ENCODE measurements at places on chromosomes 4 and X.

DNA sequence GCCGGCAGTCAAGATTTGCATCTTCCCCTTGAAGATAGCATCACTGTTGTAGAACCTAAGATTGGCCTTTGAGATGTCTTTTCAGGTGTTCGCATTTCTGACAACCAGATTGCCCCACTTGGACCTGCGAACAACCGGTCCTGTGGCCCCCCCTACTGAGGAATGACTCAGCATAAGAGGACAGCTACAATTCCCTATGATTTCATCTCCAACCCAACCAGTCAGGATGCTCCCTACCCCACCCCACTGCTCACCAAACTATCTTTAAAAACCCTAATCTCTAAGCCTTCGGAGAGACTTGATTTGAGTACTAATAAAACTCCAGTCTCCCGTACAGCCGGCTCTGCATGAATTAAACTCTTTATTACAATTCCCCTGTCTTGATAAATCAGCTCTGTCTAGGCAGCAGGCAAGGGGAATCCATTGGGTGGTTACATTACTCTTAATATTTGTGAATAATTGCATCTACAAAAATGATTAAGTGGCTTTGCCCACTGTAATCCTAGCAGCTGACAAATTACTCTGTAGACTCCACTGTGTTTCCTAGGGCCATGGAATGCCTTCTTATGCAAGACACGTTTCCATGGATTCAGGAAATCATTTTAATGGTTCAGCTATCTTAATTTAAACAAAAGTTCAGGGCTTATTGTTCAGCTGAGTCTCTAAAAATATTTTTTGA lies 95.4 kb downstream of the GPR143 start:
- DNase-seq = no peak

- DNase-seq = no peak
Measured at GRCh38 chrX:71514367-71515037, 18.4 kb upstream of the OGT start.

- DNase-seq = peak; percentile 27
Measured at GRCh38 chr4:150079081-150079581, 886 bp downstream of the DCLK2 start.

DNA sequence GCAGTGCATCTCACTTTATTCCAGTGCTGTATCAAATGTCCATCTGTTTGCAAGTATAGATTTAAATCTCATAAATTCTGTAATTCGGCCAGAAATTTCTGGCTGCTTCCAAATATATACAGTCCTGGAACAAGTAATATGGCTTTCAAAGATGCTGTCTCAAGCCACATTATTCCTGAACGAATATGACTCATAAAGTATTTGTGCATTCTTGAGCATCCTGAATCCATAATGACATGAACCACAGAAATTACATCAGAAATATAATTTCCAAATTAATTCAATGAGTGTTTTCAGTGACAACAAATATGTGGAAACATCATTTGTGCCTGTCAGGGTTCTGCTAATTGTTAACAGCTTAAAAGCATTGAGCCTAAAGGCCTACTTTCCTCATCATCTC lies 140.9 kb upstream of the HPGD start:
- no peak for DNase-seq

DNA sequence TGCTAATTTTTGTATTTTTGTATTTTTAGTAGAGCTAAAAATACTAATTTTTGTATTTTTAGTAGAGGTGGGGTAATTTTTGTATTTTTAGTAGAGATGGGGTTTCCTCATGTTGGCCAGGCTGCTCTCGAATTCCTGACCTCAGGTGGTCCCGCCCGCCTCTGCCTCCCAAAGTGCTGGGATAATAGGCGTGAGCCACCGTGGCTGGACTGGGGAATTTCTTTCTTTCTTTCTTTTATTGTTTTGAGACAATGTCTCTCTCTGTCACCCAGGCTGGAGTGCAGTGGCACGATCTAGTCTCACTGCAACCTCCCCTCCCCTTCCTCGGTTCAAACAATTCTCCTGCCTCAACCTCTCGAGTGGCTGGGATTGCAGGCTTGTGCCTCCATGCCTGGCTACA lies 83.0 kb downstream of the FAM193A start:
- DNase-seq = no peak

- no peak for DNase-seq
Measured at GRCh38 chrX:152428120-152428519, 23.0 kb downstream of the GABRA3 start.

- DNase-seq = no peak
Measured at GRCh38 chr4:114082348-114082747, 102.9 kb upstream of the ARSJ start.

GRCh38 chrX:65637335-65637734 lies 30.1 kb upstream of the MSN start:
- no peak for DNase-seq

- DNase-seq = no peak
Measured at GRCh38 chr4:189767941-189768340, 172.7 kb upstream of the FRG1 start.

DNA sequence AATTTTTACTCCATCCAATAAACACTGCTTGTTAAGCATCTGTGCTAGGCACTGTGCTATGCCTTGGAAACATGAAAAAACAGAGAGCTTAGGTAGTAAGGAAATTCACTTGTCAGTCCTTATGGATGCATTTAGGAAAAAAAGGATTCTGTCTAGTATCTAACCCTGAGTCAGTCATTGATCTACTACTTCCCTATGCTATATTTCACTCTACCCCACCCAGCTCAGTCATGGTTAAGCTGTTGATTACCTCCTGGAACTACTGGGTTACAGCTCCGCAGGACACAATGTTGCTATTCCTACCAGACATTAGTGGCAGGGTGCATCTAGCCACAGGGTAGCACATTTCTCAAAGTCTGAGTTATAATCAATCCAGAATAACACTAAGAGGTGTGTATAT lies 2.9 kb upstream of the USP53 start:
- DNase-seq = no peak

DNA sequence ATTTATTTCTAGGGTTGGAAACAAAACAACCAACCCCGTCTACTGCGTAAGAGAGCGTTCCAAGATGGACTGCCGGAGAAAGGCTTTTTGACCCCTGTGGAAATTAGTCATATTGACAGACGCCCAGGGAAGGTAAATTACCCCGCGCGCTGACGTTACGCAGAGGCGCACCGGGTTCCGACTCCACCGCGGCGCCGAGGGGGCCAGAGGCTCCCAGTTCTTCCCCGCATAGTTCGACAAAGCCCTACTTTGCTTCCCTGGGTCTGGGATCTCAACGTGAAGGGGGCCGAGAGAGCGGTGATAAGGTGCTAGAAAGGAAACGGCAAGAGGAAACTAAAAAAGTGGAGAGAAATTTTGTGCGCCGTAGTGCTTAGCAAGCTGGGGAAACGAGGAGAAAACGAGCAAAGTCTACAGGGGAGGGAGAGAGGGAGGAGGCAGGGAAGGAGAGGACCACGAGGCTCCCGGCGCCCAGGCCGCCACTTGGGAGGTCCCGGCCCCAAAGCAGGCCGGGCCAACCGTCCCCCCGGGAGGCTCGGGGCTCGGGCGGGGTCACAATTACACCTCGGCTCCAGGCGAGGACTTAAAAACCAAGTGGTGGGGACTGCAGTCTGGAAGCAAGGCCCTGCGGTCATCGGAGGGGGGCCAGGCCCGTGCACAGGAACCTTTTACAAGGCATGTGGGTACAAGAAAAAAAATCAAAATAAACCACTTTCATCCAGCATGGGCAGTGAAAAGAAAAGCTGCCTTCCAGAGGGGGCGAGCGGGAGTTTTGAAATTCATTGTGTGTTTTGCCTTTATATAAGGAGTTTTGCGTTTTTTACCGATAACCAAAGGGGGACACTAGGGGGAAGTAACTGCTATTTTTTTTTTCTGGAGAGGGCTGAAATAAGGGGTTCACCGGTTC lies 13.2 kb downstream of the HAND2 start:
- no peak for DNase-seq

DNA sequence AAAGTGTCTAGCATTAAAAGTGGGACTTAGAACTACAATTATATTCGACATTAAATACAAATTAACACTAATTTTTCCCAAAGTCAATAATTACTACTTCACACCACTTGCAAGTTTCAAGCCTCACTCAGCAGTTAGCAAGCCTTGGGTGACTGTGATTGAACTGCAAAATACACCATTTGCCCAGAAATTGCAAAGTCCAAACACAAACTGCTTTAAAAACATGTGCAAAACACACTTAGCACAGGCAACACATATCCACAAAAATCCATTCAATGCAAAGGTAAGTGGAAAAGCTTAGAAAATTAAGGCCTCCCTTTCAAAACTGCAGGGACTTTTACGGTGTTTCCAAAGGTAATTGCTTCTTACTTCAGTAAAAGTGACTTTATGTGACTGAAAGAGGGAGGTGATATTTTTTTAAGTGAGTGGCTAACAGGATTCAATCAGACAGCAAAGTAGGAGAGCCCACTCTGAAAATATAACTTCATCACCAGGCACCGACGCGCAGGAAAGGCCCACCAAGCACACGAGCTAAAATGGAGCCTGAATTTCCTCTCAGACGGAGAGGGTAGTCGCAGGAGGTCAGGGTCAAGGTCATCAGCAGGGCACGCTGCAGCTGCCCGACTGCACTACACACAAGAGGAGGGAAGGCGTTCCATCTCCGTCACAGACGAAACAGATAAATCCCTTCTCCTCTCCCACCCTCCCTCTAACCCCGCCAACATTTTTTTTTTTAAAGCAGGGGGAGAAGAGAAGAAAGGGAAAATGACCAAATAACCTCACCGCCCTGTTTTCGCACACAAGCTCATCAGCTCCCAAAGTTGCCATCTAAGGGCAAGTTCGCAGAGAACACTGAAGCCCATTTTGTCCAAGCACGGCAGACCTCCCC lies 3.1 kb downstream of the ZNF827 start:
- no peak for DNase-seq

GRCh38 chr4:83417566-83417965 lies 38.1 kb downstream of the HELQ start:
- no peak for DNase-seq

DNA sequence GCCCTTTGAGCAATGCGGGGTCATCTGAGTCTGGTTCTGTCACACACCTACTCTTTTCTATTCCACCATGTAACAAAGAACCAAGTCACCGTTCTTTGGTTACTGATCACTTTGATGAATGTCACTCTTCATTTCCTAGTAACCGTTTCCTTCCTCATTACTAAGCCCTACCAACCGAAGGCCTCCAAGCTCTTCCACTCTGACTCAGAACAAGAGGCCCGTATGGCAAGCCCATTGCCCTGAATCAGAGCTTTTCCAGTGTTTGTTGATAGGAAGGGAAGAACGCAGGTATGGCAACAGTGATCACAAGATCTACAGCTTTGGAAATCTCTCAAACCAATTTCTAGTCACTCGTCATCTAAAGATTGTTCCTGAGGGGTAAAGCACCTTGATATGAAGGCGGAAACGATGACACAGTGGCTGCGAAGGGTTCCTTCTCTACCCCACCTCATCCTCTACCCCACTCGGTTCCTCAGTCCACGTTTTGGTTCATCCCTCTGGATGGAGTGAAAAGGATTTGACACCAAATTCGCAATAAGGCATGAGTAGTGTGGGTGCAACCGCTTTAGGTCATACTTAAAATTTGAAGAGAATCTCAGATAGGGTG lies 28.0 kb upstream of the CD40LG start:
- DNase-seq = no peak

GRCh38 chr4:7403001-7403400 lies 31.7 kb downstream of the PSAPL1 start:
- no peak for DNase-seq

DNA sequence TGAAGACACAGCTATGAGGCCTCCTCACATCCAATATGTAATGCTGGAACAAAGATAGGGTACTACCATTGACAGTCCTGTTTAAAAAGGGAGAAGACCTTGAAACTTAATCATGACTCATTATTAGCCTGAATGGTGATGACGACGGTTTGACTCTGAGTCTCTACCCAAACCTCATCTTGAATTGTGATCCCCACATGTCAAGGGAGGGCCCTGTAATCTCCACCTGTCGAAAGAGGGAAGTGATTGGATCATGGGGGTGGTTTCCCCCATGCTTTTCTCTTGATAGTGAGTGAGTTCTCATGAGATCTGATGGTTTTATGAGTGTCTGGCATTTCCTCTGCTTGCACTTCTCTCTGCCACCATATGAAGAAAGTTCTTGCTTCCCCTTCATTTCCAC lies 395.3 kb upstream of the CPEB2 start:
- no peak for DNase-seq

GRCh38 chr4:27010334-27010940 lies 149.8 kb downstream of the STIM2 start:
- DNase-seq = peak; percentile 70

DNA sequence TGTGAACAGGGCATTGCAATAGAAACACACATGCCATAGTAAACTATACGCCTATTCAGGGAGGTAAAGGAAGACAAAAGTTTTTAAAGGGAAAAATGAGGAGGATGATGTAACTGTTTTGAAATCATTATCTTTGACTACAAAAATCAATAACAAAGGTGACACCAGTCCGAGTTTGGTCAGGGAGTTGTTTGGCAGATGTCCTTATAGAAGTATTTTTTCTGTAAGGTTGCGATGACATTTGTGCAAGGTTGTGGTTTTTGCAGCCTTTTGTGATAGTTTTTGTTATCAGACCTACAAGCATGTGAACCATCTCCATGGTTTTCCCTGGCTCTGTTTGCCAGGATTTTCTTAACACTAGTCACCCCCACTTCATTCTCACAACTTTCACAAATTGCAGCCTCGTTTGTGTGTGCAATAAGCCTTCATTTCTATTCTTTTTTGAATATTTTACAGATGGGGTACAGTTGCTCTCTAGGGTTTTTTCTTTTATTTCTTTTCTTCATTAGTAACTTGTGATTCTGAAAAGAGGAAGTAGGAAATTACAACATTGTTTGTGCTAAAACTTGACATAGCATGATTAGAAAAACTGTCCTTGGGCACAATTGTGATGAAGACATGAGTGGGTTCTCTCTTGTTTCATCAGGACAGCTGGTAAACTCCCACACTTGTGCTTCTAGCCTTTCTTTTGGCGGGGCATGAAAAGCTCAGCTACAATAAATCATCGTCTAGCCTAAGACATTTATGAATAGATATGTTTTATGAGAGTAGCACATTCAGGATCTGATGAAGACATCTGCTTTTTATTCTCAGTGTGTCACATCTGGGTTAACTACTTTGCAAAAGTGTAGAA lies 60.2 kb upstream of the PNPLA4 start:
- DNase-seq = peak; percentile 60

GRCh38 chrX:29542152-29542551 lies 673.2 kb upstream of the MAGEB2 start:
- DNase-seq = no peak

DNA sequence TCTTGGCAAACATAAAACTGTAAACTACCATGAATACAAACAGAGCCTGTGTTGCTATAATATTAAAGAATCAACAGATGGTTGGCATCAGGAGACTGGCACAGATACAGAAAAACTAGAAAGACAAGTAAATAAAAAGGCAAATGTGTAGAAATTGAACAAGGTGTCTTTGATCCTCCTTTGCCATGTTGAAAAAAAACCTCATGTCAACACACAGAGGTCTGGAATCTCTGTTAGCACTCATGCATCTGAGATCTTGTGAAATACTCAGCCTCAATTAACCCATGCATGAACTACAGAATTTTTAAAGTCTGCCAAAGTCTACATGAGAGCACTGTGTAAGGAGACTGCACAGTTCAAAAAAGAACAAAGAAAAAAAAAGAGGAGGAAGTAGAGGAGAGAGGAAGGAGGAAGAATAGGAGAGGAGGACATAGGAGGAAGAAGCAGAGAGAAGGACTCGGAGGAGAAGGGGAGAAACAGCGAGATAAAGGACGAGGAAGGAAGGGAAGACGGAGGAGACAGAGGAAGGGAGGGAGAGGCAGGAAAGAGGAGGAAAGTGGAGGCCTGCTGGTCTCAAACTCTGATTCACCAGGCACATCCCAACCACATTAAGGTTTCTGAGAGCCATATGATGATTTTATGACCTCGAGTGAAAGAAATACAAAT lies 52.8 kb downstream of the PRDM5 start:
- DNase-seq = no peak

- DNase-seq = no peak
Measured at GRCh38 chr4:95637043-95637600, 88.3 kb upstream of the UNC5C start.
